ENCODE measurements at places on chromosomes 2 and 18.

DNA sequence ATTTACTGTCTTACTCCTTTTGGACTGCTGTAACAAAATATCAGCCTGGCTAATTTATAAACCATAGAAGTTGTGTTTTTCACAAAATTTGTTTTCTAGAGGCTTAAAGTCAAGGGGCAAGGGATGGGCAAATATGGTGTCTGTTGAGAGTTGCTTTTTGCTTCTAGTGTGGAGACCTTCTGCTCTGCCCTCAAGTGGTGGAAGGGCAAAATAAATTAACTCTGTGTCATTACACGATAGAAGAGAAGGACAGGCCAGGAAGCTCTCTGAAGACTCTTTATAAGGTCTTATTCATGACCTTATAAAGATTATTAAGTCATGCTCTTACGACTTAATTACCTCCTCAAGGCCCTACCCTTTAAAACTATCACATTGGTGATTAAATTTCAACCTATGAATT is 181.2 kb upstream of the LRATD1 start:
- no peak for DNase-seq

GRCh38 chr2:11517906-11518305 is 15.9 kb upstream of the GREB1 start:
- DNase-seq, result no peak

- no peak for DNase-seq
These were observed 584.6 kb upstream of the KLHL29 start for GRCh38 chr2:22800412-22800811.

- no peak for DNase-seq
These were observed 406.2 kb downstream of the SUCLG1 start for GRCh38 chr2:84052913-84053312.

DNA sequence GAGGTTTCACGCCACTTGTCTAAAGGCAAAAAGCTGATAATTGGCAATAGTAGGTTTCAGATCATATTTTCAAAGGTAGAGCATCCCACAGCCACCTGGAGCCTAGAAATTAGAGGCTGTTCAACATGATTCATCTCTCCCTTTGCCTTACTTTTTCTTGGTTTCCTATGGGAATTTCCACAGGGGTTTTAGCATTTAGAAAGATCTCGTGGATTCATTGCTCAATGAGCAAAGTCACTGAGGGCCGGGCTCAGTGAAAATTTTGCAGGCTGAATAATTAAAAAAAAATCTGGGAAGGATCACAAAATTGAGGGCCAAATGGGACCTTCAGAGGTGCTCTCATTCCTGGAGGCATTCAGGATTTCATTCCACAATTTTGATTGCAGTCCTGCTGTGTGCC is 137.1 kb downstream of the VAPA start:
- DNase-seq, result no peak

GRCh38 chr18:35376393-35376741 is 770 bp downstream of the ZNF396 start:
- DNase-seq, result peak; percentile 20

DNA sequence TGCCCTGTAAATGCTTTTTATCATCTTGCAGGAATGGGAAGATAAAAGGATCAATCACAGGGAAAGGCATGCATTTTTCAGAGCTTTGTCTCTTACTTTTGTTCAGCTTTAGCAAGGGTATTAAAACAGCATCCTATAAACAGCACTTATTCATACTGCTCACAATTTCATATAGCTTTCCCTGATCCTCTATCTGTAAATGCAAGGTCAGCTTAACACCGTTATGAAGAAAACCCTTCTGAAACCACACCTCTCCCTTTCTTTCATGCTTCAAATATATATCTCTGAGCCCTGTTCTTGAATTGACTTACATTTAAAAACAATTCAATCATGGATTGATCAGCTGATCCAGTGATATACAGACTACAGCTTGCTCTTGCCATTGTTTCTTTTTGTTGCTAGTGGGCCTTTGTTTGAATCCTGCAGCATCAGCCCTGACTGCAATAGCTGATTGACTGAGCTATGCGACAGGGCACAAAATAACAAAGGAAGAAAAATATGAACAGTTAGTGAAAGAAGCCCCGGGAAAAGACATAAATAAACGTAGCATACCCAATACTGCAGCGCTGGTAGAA is 795.5 kb upstream of the CDH2 start:
- no peak for DNase-seq

- DNase-seq, result no peak
These were observed 92.6 kb downstream of the ZNF385B start for GRCh38 chr2:179768765-179769164.

GRCh38 chr18:58848685-58849084 is 16.0 kb upstream of the ZNF532 start:
- no peak for DNase-seq

DNA sequence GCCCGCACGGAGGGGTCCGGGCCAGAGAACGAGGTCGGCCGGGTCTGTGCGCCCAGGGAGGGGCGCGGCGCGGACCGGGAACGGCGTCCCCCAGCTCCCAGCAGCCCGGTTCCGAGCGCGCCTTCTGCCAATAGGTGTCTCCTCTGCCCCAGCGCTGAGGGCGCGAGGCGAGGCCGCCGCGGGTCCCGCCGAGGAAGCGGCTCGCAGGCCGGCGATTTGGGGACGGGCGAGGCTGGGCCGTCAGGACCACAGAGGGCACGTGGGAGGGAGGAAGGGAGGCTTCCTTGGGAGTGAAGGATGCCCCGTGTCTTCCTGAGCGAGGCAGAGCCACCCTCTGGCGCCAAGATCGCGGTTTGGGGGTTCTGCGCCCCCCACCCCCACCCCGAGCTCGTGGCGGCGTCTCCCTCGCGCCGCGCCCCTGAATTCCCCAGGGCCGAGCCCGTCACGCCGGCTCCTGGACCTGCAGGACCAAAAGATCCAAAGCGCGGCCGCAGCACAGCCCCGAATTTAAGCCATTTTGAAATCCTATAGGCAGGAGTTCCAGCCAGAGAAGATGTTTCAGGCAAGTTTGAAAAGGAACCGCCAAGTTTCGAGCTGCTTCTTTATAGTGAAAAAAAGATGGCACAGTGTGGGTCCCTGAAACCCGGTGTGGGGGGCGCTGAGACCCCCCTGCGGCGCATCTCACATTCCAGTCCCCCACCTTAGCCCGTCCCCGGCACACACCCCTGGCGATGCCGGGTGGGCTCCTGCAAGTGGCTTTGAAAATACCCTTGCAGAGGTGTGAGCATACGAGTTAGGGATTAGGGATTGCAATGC is 909 bp downstream of the NFATC1 start:
- DNase-seq, result no peak

DNA sequence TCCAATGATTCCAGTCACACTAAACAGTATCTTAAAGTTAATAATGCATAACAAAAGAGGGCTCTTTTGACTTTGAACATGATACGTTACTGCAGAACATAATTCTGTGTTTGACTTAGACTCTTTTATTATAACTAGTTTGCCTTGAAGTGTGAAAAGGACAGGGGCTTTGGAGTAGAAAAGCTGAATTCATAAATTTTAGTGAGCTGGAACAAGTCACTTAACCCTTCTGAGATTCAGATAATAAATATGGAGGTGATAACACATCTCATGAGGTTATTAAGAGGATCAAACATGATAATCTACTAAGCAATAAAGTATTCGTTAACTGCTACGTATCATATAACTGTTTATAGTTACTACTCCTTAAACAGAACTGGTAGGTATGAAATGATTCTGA is 44.7 kb upstream of the FLACC1 start:
- no peak for DNase-seq

- DNase-seq, result no peak
These were observed 95.9 kb downstream of the MAP4K4 start for GRCh38 chr2:101793277-101793969.

GRCh38 chr2:230008708-230009066 is 60.0 kb downstream of the SLC16A14 start:
- no peak for DNase-seq

- no peak for DNase-seq
These were observed 65.6 kb downstream of the STK39 start for GRCh38 chr2:168181825-168182224.

- no peak for DNase-seq
These were observed 10.4 kb upstream of the KCNK3 start for GRCh38 chr2:26682155-26682554.

GRCh38 chr2:216992056-216992675 is 132.3 kb upstream of the TNP1 start:
- no peak for DNase-seq

GRCh38 chr18:22977847-22978701 is 44.9 kb downstream of the RBBP8 start:
- no peak for DNase-seq

DNA sequence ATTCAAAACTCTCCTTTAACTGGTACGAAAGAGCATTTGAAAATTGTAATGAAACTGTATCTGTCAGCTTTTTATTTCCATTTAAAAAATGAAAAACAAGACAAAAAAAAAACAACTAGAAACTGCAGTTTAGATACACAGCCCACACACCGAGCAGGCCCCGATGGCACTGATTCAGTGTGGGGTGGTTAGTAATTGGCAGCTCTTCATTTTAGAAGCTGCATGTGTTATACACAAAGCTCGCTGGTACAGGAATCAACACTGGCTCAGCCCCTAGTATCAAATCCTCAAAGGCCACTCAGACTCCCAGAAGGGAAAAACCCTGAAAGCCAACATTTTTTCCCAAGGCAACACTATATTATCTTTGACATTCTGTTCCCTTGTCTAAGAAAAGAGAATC is 30.5 kb upstream of the RMDN2 start:
- no peak for DNase-seq

DNA sequence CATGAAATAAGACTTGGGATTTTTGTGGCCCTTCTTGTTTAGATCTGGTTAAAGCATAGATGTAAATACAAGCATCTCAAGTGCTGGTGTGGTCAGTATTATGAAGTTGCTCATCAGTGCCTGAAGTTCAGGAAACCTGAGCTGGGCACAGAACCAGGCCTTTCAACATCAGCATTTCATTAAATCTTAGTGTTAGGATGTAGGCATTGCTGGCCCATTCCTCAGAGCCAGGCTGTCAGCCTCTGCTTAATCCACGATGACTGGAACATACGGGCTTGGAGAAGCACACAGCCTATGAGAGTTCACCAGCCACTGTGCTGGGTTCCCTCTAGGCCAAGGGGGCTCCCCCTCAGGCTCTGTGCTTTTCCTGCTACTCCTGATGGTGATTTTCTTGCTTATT is 270.2 kb downstream of the EN1 start:
- no peak for DNase-seq

DNA sequence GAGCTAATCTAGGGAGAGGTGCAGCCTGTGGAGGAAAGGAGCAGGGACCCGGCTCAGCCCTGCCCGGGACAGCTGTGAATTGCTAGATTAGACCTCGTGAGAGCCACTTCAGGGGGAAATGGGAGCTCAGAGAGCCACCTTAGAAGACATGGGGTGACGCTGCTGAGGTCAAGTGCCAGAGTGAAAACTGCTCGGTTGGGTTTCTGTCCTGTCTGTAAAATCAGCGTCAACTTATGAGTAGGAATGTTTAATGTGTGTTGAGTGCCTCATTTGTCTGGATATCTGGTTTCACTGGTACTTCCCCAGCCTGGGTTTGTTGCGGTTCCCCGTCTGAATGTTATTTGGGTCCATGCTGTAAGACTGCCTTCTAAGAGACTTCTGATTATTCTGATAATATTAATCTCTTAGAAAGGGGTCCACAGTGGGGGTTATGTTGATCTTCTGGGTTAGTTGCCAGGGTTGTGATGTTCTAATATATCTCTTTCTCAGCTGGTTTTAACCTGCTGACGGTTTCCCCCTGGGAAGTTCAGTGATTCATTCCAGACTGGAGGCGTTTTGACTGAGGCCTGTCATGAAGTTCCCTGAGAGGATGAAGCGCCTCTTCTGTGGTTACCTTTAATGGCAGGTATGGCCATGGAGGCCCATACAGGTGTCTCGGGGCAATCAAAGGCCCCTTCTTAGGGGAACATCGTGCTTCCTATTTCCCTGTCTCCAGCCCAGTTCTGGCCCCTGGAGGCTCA is 175.9 kb downstream of the SH3RF3 start:
- DNase-seq, result no peak

- DNase-seq, result no peak
These were observed 119.7 kb downstream of the ACOXL start for GRCh38 chr2:110852051-110852450.

GRCh38 chr18:28439870-28440269 is 262.9 kb upstream of the CDH2 start:
- no peak for DNase-seq

GRCh38 chr18:68604256-68604655 is 110.7 kb downstream of the TMX3 start:
- no peak for DNase-seq

DNA sequence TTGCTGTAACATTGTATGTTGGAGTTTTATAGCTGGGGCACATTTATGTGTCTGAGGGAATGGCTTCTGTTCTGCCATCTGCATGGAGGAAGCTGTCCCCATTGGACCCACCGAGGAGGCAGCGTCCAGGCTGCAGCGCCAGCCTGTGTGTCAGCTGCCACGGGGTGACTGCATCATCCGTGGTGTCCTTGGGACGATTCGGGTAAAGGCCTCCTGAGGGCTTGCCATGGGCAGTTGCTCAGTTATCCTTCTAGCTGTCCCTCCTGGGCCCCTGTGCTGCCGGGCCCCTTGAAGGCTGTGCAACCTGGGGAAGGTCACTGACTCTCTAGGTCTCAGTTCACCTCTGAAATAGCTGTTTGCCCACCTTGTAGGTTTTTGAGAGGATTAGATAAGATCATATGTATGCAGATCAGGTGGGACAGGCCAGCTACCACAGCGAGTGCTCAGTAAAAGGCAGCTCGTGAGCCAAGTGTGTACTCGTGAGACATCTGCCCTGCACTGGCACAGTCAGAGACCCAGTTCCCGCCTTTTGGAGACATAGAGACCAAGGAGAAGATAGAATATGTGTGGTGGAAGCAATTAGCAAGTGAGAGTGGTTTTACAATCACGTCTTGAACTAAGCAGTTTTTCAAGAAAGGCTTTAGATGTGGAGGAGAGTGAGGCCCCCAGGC is 10.6 kb downstream of the LDLRAD4 start:
- DNase-seq, result no peak

DNA sequence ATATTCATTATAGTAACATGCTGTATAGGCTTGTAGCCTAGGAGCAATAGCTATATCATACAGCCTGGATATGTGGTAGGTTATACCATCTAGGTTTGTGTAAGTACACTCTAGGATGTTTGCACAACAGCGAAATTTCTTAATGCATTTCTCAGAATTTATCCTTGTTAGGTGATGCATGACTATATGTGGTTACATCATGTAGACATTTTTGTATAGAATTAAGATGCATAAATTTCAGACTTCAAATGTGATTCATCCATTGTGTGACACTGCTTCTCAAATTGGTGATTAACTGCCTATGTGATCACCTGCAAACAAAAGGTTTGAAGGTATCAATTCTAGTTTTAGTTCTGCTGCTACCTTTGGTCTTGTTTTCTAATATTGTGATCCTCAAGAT is 1787.0 kb upstream of the PIK3C3 start:
- DNase-seq, result no peak

DNA sequence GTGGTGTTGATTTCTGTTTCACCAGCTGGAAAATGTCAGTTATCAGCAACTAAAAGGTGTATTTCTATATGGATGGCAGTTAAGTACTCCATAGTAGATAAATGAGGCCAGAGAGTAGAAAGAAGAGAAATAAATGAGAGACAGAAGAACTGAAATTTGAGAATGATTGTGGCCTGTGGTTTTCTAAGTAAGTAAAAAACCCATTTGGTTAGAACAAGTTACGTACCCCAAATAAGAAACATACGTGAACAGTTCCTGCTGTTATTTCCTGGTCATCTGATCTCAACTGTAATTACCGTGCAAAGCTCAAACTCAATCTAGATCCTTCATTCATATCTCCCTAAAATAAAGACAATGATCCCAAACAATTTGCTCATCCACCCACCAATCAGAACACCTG is 181.3 kb downstream of the PID1 start:
- no peak for DNase-seq
